Right hindlimb (tissue), 1 donor: ENCODE measurements at places on chromosomes 11 and 22.

DNA sequence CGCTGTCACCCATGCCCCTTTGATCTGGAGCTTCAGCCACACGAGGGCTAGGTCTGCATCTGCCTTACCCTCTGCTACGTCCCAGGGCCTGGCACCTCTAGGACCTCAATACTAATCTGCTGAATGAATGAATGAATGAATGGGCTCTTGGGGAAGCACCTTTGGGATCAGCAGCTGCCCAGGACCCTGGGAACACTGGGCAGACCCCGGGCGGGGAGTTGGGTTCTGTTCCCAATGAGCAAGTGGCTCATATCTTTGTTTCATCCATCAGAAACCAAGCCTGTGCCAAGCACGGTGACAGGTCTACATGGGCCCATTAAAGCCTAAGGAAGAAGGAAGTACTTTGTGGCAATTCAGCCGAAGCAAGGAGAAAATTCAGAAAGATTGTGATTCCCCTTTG, 41.5 kb upstream of the SHISAL1 start:
- peak; percentile 8 for DNase-seq

DNA sequence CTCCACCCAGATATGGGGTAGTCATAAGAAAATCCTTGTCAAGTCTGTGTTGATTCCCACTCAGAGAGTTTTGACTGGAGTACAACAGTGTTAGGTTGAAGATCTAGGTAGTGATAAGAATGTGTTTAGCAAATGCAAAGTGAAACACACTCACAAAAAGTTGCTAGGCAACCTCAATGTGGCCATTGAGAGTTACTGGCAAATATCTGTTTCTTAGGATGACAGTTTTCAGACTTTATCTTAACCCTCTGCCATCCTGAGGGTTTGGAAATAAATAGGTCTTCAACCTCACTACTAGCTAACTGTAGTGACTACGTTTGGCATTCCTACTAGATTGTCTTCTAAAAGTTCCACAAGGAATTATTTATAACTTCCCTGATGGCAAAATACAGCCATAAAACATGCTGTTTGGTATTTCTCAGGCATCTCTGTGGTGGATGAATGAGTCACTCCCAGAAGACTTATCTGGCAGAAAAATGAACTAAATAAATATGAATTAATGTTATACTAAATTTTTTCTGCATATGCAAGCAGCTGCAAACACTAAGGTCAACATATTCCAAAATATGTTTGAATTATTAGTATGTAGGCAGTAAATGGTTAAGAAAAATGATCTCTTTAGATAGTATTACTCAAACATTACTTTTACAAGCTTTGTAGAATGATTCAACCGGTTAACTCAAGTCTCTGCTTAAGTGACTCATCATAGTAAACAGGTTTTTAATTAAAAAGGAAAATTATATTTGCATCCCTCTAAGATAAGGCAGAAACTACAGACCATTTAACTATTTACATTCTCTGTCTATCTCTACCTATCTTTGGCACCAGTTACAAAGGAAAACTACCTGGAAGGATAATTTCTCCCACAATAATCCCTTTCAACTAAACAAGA, 17.1 kb upstream of the SYTL2 start:
- no peak for DNase-seq

DNA sequence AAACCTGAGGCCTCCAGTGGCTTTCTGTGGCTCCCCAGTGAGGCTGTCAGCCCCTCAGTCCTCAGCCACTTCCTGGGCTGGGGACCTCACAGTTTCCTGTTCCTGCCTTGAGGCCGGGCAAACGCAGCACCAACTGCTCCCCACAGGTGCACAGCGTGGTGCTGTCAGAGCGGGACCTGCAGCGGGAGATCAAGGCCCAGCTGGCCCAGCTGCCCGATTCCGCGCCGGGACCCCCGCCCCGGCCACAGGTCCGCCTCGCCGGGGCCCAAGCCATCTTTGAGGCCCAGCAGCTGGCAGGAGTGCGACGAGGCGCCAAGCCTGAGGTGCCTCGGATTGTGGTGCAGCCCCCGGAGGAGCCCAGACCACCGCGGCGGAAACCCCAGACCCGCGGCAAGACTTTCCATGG, 5.4 kb downstream of the TBC1D10C start:
- no peak for DNase-seq

DNA sequence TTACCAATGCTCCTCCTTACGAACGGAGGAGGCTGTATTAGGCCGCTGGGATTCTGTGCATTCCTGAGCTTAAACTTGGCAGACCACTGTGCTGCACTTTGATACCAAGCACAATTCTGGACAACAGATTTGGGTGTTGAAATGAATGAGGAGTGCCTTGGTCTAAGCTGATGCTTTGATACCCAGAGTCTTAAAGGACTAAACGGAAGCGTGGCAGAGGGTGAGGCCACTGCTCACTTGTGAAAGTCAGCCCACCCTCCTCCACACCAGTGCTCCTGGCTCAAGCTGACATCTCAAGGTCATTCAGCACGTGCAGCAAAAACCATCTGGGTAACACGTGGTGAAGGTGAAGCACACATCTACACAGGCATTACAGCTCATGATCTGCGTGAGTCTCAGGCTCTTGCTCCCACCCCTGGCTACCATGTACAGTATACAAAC, 85.9 kb downstream of the MICAL3 start:
- DNase-seq: no peak

GRCh38 chr11:61945191-61945590, 5.0 kb upstream of the BEST1 start:
- DNase-seq: no peak

- DNase-seq: peak; percentile 88
Observed at GRCh38 chr11:783581-784015, 6.3 kb downstream of the CEND1 start.

DNA sequence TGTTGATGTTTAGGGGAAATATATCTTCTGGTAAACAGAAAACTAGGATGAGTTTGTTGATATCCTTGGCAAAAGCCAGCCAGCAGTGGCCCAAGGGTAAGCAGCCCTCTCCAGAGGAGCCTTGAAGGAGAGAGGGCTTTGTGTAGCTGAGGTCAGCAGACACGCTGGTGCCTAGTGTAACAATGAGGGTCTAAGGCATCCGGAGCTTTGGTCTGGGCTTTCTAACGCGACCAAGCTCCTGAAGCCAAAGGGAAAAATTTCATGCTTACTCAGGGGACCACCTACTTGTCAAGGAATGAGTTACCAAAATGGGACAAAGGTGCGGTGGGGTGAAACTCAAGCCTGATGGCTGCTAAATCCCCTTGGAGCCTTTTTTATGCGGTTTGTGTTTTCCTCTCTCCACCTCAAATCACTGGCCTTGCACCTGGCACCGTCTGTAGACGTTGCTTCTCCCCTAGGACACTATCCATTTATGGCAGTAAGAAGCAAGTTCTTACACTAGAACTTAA, 134.9 kb downstream of the DBX1 start:
- no peak for DNase-seq

GRCh38 chr22:17912945-17913721, 111.2 kb downstream of the MICAL3 start:
- peak; percentile 56 for DNase-seq

DNA sequence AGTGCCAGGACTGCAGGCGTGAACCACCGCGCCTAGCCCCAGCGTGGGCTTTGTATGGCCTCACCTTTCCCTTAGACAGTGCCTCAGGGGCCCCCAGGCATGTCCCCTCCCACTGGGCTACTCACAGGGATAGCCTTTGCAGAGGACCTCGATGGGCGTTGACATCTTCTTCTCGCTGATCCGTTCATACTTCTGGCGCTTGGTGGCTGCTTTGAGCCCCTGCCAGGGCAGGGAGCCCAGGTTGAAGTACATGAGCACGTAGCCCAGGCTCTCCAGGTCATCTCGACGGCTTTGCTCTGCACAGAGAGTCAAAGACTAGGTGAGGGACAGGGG, 17.5 kb downstream of the CSNK1E start:
- no peak for DNase-seq

DNA sequence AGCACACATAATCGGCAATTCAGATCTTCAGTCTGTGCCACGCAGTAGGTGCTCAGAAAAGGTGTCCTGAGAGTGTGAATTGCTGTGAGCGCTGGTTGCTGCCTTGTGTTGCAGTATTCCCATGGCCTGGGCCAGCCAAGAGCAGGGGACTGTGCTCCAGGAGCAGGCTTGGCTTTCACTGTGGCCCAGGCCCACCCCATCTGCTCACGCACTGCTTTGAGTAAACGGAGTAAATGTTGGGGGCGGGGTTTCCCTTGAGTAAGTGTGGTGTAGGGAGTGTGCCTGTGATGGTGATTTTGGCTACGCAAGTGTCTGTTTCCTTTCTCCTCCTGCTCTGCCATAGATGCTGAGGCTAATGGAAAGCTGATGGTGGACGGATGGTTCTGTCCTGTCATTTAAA, 2.3 kb downstream of the CTTN start:
- DNase-seq: no peak

DNA sequence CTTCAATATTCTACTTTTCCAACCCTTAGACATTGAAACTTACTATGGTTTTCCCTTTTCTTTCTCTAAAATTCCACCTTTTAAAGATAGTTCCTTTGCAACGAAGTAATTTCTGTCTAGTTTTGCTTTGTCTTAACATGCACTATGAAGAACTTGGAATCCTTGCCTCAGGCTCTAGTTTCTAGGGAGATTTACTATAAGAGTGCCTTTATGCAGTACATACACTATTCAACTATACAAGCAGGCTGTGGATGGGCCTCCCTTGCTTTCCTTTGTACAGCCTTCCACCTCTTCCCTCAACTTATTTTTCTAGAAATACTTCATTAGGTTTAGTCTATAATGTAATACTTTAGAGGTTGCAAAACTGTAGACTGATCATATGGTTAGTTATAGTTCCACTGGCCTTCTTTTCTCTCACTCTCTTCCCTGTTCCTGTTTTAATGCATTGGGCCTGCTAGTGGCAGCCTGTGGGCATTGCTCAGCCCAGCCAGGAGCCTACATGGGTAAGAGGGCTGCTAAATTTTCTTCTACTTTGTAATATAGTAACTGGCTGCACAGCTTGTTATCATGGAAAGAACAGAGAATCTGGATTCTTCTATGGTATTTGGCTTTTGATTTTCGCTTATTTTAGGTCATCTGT, 100.2 kb downstream of the C11orf87 start:
- no peak for DNase-seq

DNA sequence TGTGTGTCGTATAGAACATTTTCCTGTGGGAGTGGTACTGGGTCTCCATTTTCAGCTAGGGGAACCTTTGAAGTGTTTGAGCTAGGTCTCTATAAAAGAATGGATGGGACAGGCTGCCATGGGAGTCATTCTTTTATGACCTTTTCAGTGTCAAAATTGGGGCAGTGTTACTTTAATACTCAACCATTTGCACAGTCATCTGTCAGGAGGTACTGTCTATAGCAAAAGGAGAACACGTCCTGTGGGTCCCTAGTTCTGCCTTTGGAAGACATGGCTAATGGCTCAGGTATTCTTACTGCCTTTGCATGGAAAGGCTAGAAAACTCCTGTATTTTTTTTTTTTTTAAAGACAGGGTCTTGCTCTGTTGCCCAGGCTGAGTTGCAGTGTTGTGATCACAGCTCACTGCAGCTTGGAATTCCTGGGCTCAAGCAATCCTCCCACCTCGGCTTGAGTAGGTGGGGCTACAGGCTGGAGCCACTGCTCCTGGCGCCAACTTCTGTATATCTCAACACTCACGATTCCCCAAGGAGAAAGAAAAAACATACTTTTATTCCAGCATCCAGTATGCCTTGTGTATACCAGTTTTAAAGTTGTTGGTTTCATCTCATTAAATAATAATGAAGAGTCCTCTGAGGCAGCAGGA, 2.1 kb upstream of the ATF4 start:
- DNase-seq: no peak

GRCh38 chr11:61680622-61681221, 531 bp downstream of the DAGLA start:
- no peak for DNase-seq

DNA sequence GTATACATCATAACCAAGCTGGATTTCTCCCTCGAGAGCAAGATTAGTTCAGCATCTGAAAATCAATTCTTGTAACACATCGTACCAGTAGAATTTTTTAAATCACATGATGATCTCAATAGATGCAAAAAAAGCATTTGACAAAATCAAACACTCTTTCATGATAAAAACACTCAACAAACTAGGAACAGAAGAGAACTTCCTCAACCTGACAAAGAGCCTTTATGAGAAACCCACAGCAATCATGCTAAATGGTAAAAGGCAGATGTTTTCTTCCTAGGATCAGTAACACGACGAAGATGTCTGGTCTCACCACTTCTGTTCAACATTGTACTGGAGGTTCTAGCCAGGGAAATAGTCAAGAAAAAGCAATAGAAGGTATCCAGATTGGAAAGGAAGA, 34.1 kb upstream of the TMPRSS4 start:
- no peak for DNase-seq

DNA sequence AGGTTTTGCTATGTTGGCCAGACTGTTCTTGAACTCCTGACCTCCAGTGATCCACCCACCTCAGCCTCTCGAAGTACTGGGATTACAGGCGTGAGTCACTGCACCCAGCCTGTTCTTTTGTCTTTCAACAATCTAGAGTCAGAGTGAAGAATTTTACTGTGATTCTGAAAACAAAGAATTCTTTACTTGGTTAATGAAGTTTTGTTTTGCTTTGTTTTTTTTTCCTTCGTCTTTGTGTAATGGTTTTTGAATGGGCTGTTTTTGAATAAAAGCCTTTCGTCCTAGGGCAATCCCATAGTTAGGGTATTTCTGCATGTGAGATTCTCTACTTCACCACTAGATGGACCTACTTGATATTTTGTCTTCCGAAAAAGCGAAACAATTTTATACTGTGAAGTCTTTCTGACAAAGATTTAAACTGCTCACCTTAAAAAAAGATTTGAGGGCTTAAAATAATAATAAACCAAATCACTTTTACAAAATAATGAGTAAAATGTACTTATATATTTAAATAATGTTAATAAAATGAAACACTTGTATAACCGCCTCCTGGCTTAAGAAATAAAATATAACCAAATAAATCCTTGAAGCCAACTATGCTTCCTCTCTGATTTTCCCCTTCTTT, 43.4 kb upstream of the SC5D start:
- DNase-seq: no peak

DNA sequence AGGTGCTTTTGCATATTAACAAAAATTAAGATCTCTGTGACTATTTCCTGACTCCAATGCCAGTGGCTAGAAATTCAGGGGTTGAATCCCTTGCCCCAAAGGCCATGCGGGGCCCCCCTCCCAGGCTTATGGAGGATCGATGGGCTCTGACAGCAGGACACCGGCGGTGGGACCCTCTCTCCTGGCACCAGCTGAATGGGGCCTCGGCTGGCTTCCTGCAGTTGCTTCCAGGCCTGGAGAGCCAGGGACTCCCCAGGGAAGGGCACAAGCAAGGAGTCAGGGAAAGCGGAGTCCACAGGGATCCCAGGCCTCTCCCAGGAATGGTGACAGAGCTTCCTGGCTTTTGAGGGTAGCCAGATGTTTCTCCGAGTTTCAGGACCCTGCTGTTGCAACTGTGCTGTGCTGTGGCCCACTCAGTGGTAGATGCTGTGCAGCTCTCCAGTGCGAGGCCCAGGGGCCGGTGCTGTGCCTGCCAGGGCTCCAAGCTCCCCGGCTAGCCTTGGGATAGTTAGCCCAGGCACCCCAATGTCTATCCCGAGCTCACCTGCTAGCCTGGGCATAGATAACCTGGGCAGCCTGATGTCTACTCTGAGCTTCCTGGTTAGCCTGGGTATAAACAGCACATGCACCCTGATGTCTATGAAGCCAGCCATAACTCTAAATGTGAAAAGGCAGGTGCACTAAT, 372.6 kb downstream of the SHANK2 start:
- DNase-seq: no peak
